Esophagus squamous epithelium (tissue), 5 donors: ENCODE measurements at places on chromosomes 11 and 22.

DNA sequence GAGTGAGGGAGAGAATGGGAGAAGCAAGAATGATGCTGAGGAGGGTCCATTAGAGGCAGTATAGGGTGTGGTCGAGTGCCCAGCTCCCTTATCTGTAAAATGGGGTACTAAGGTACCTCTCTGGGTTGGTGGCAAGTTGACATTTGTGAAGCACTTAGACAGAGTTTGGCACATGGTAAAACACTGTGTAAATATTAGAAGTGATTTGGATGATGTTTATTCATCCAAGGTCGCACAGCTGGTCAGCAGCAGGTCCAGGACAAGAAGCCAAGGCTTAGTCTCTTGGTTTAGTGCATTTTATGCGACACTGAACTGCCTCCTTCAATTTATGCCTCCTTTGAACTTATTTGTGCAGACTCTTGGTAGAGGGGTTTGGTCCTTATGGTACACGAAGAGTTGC, 19.4 kb downstream of the KREMEN1 start:
- no peak for DNase-seq

DNA sequence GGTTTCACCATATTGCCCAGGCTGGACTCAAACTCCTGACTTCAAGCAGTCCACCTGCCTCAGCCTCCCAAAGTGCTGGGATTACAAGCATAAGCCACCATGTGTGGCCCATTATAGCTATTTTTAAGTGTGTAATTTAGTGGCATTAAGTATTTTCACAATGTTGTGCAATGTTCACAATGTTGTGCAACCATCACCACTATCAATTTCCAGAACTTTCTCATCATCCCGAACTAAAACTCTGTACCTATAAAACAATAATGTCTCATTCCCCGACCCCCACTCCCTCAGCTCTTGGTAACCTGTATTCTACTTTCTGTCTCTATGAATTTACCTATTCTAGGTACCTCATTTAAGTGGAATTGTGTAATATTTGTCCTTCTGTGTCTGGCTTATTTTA, 7.5 kb downstream of the CFAP68 start:
- DNase-seq = no peak

- no peak for DNase-seq
Observed at GRCh38 chr22:30167296-30167695, 79.3 kb downstream of the LIF start.

DNA sequence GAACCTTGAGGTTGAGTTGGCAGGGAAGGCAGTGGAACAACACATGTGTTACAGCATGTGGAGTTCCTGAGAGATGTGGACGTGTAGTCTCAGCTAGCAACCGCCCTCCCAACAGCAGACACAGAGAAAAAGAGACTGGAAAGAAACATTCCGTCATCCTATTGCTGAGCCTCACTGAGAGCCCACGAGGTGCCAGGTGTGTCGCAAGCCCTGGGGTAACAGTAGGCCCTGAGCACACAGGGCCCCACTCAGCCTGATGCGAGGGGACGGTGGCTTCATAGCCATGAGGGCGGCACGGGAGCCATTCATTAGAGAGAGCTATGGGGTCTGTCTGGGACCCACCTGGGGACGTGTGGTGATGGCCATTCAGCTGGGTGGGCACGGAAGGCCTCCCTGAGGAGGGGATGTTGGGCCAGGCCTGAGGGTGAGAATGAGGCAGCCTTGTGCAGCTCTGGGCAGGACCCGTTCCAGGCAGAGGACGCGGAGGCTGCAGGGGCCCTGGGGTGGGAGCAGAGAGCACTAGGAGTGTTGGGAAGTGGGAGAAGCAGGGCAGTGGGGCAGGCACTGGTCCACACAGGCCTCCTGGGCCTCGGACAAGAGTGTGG, 26.2 kb downstream of the MPPED1 start:
- no peak for DNase-seq

- no peak for DNase-seq
Observed at GRCh38 chr11:10722307-10722706, 28.7 kb upstream of the CTR9 start.

- no peak for DNase-seq
Observed at GRCh38 chr11:109106151-109106906, 315.7 kb upstream of the C11orf87 start.

DNA sequence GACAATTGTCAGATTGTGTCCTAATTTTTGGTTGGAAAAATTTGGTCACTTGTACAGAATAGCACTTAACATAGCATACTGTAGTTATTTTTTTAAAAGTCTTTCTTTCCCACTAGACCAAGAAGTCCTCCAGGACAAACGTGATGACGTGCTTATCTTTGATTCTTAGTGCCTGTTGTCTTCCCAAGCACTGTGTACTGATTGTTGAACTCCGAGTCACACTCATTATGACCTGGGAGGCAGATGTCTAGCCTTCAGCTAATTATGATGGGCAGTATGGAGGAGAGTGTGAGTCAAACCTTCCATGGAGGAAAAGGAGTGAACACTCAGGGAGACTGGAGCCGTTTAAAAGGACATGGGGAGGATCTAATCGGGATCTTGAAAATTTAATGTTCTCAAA, 119.8 kb downstream of the SPON1 start:
- no peak for DNase-seq

DNA sequence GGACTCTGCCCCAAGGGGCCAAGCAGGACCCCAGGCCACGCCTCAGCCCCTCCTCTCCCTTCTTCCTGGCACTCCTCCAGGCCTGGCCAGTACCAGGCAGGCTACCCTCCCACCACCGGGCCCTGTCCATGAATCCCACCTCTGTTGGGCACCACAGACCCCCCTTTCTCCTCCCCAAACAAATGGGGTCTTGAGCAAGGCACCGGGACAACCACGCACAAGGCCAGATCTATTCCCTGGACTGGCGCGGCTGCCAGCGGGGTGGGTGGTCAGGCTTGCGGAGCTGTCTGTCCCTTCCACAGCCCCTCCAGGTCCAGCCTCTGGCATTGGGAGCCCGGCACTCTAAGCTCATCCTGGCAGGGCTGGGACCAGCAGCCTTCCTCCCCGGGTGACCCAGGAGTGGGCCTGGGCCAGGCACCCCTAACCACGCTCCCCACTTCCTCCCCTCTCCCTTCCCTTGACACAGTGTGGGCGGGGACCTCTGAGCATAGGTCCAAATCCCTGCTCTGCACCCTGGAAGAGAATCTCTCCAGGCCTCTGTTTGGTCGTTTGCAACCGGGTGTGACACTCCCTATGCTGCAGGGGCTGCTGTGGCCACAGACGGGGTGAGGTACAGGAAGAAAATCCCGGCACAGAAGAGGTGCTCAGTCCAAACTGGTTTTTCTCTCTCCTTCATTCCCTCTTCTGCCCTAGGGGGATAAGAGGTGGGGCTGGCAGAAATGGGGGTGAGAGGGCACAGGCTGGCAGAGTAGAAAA, 14.6 kb downstream of the ELFN2 start:
- DNase-seq = no peak
